Left lung (tissue), 14 donors: ENCODE measurements at places on chromosomes 2 and 18.

DNA sequence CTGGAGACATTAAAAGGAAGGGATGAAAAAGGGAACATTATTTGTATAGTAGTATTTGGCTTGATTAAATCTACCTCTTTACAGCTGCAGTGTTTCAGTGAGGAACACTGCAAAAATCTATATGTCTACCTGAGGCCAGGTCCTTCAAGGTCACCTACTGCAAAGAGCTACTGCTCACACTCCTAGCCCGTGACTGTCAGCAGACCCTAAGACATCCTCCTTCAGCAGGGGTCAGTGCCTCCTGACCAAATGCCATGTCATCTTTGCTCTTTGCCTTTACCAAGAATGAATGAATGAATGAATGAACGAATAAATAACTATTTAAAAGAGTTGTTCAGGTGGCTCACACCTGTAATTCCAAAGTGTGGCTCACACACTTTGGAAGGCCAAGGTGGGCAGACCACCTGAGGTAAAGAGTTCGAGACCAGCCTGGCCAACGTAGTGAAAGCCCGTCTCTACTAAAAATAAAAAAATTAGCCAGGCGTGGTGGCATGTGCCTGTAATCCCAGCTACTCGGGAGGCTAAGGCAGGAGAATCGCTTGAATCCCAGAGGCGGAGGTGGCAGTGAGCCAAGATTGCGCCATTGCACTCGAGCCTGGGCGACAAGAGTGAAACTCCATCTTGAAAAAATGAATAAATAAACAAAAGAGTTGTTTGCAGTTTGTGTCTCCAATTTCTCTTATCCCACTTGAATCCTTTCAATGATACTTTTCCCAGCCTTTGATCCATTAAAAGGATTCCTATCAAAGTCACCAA is 84.3 kb upstream of the GRB14 start:
- peak; percentile 68 for DNase-seq

GRCh38 chr18:6941996-6942395 is 175.6 kb downstream of the LAMA1 start:
- DNase-seq, result no peak

GRCh38 chr2:47631306-47631705 is 151.6 kb upstream of the MSH6 start:
- no peak for DNase-seq

DNA sequence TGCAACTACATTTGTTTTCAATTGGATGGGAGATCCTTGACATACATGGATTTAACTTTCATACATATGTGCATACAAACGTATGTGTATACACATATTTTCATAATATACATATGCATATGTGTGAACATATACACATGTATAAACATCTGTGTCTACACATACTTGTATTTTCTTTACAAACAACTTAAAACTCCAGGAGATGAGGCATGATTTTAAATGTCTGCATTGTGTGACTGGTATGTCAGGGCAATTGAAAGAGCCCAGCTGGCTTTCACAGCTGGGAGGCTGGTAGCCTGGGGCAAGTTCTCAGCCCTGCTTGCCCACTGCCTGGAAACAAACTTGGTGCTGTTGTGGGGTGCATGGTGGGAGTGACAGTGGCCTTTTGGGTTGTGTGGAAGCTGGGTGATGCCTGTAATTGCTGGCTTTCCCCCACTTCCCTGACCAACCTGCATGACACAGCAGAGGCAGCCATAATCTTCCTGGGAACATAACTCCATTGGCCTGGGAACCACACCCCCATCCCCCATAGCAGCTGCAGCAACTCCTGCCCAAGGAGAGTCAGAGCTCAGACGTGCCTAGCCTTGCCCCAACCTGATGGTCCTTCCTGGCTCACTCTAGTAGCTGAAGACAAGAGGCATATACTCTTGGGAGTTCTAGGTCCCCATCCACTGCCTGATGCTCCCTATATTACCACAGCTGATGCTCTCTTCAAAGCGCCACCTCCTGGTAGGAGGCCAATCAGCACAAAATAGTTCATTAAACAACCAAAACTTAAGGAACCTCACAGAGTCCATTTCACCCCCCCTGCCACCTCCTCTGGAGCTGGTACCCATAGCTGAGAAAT is 158.3 kb downstream of the CERS6 start:
- no peak for DNase-seq

DNA sequence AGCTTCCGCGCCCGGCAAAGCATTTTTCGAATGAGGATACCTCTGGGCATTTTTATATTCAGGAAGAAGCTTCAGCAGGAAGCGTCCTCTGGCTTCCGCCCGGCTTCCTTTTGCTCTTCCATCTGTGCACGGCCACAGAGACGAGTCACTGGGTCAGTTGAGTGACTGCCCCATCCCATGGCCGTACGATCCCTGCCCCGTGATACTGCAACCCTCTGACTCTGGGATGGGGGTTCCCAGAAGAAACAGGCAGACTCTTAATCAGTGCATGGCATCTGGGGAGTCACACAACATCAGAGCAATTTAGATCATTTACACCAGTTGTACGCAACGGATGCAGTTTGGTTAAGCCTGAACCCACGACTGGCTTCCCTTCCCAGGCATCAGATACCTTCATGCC is 40.9 kb downstream of the SLC4A3 start:
- no peak for DNase-seq

GRCh38 chr2:98263362-98263761 is 82.9 kb upstream of the CNGA3 start:
- no peak for DNase-seq

DNA sequence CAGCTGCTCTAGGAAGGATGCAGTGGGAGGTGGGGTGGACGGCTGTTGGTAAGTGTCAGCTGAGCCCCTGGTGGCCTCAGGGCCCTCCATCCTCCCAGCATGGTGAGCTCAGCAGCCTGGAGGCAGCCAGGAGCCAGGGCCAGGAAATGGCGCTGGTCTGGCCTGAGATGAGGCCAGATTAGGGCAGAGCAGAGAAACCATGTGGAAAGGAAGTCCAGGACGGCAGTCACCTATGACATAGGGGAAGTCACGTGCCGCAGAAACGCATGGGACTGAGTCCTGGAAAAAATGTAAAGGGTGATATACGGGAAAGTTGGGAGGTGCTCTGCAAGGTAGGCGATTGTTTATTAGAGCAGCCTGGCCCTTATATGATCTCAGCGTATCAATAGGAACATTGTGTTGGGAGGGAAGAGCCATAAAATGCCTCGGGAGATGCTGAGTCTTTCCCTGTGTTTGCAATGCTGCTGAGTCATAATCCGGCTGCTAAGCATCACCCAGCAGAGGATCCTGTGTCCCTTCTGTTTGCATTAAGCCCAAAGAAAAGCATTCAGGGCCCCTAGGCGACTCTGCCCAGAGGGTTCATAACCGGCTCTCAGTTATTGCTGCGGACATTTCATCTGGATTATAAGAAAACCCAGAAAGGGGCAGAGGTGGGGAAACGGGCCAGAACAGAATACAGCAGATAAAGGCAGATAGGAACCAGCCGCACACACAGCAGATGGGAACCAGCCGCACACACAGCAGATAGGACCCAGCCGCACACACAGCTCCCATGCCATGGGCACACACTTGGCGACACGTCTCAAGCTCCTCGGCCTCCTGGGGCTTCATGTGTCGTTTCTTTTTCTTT is 30.3 kb upstream of the B3GNT7 start:
- DNase-seq, result no peak

GRCh38 chr2:28166956-28167355 is 225.7 kb upstream of the FOSL2 start:
- no peak for DNase-seq

- DNase-seq, result no peak
Measured at GRCh38 chr2:59930430-59930829, 623.0 kb downstream of the BCL11A start.

GRCh38 chr2:48901416-48901815 is 145.9 kb upstream of the LHCGR start:
- DNase-seq, result no peak

GRCh38 chr2:177568390-177568789 is 175.8 kb downstream of the AGPS start:
- DNase-seq, result no peak

- DNase-seq, result no peak
Measured at GRCh38 chr18:31098878-31099277, 3.3 kb downstream of the DSC2 start.

DNA sequence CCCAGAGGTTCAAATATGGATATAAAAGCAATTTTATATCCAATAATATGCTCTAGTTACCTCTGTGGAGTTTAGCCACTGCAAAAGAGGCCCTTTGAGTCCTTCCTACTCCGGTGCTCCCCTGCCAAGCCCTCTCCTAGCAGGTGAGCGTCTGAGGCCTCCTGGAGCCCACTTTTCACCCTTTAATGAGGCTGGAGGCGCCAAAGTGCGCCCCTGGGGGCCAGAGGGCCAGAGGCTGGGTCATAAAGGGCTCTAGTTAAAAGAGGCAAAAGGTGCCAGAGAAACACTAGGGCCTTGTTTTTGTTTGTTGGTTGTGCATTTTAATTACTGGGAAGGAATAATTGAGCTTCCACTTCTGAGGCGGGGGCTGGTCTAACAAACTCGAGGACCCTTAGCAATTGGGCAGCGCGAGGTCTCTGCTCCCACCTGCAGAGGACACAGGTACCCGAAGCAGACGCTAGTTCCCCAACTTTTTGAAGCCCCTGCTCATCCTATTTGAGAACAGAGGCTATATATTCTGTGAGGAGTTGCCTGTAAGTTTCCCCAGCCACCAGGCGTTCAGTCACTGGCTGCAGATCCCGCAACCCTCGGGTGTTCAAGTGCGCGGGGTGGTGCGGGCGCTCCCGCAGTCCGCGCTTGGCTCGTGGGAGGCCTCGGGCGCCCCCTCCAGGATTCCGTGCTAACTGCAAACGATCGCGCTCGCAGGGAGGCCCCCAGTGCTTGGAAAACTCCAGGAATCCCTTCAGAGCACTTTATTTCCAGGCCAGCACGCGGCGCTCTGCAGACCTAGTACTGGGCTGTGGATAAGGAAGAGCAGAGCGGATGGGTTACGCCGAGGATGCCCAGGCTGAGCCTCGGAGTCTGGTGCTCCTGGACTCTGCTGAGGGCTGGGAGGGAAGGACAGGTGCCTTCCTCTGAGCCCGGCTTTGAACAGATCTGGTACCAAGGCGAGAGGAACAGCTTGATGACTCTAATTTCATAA is 14.1 kb downstream of the MSGN1 start:
- peak; percentile 82 for DNase-seq

- no peak for DNase-seq
Measured at GRCh38 chr18:22034276-22034675, 135.1 kb upstream of the GATA6 start.

DNA sequence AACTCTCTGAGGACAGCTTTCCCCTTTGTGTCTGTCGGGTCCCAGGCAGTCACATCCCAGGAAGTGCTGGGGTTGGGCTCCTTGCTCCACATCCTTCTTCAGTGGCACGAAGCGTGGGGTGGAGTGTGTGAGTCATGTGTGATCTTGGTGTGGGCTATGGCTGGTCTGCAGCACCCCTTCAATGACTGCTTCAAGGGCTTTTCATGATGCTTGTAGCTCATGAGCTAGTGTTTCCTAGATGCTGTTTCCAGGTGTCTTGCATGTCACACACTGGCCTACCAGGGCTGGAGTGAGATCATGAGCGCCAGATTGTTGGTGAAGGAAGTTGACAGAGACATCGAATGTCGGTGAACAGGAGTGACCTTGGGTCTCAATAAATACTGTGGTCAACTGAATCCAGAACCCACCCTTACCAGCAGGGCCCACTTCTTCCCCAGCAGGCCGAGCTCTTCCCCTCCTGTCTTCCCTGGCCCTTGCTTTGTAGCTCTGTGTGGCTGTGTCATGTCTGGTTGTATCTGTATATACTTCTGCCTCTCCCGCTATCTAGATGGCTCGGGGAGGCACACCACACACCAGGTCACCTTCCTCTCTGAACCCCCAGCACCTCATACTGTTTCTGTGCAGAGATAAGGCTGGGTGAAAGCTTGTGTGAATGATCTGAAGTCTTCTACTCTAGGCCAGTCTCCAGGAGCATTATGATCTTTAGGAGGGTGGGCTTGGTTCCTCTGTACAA is 3.8 kb downstream of the C2orf92 start:
- no peak for DNase-seq

DNA sequence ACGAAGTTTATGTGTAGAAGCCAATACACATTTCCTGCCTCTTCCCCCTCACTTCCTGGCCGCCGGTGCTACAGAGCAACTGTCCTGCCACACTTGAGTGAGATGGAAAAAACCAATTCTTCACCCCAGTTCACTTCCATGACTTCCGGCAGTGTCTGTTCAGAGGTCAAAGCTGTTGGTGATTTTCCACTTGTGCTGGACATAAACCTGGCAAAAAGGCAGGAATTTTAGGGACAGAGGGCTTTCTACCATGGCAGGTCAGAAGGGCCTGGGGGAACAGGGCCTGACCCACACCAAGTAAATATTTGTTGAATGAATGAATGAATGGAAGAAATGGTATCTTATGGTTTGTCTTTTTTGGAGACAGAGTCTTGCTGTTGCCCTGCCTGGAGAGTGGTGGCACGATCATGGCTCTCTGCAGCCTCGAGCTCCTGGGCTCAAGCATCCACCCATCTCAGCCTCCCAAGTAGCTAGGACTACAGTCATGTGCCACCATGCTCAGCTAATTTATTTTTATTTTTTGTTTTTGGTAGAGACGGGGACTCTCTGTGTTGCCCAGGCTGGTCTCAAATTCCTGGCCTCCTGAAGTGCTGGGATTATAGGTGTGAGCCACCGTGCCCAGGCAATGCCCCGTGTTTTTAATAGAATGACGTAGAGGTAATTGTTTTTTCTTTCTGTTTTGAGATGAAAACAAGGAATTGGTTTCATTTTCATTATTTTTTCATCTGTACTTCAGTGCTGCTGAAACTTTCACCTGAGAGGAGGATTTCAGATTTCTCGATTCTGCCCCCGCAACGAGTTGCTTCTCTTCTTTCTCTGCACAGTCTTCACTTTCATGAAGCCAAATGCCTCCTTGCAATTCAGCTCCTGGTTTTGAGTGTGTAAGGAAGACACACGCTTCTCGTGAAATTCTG is 48.0 kb upstream of the LPIN2 start:
- no peak for DNase-seq

GRCh38 chr18:56306797-56307196 is 331.6 kb downstream of the TXNL1 start:
- no peak for DNase-seq

- DNase-seq, result no peak
Measured at GRCh38 chr2:23693606-23693951, 233.3 kb downstream of the ATAD2B start.

GRCh38 chr18:58057291-58057965 is 13.4 kb downstream of the NEDD4L start:
- no peak for DNase-seq

DNA sequence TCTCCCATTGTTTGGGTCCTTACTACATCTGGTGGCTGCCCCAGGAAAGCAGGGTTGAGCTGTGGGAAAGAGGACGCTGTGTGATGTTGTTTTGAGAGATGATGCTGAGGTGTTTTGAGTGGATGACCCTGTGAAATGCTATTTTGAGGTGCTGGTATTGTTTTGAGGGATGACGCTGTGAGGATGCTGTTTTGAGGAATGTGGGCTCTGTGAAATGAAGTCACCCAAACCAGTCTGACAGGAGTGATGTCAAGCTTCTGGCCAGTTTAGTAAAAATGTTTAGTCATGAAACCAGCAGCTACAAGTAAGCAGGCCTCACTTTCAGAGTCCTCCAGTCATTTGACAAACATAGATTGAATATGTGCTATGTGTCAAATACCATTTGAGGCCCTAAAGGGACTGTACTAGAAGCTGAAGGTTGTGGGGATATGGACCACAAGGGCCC is 16.1 kb upstream of the PUM2 start:
- DNase-seq, result no peak

- no peak for DNase-seq
Measured at GRCh38 chr18:11052800-11053199, 96.6 kb downstream of the PIEZO2 start.

- DNase-seq, result no peak
Measured at GRCh38 chr2:137862651-137863050, 101.6 kb upstream of the HNMT start.

GRCh38 chr2:68463287-68463877 is 3.7 kb downstream of the FBXO48 start:
- peak; percentile 53 for DNase-seq

- DNase-seq, result no peak
Measured at GRCh38 chr18:55425698-55426097, 162.3 kb downstream of the TCF4 start.
